ENCODE measurements at places on chromosomes 7 and 10. TPM values are rescaled to one million over a fixed set of nuclear protein-coding genes. Genes with fewer than 3 reads are reported as not detected.

CLDN4 gene
- 11.7 TPM for total RNA-seq

PSD gene
- 0.56 TPM for total RNA-seq

ASB10 gene
- not detected for total RNA-seq

VPS37D gene
- 3.7 TPM for total RNA-seq

HGF gene
- total RNA-seq, result 0.17 TPM

DCLRE1A gene
- total RNA-seq, result 6.5 TPM

TBX20 gene
- not detected for total RNA-seq

OR2A7 gene
- 4.4 TPM for total RNA-seq

NKX1-2 gene
- 5.2 TPM for total RNA-seq

CPA2 gene
- 0.17 TPM for total RNA-seq

LMTK2 gene
- total RNA-seq, result 18.9 TPM

SSBP1 gene
- 163 TPM for total RNA-seq

OGDHL gene
- 0.33 TPM for total RNA-seq

ANAPC16 gene
- total RNA-seq, result 87.2 TPM

TDRD1 gene
- total RNA-seq, result 0.17 TPM

FAM25A gene
- total RNA-seq, result 6.8 TPM

NPY gene
- total RNA-seq, result not detected

GNAT3 gene
- not detected for total RNA-seq

ATP6V0E2 gene
- 12.5 TPM for total RNA-seq
